NCI-H2029 treated with DMSO at 0.1 percent for 48 hours (cell line): ENCODE measurements at places on chromosomes 3 and 15.

GRCh38 chr15:28981921-28982320 is 96.1 kb downstream of the APBA2 start:
- no peak for DNase-seq

- DNase-seq: no peak
These were observed 16.9 kb downstream of the TMEM43 start for GRCh38 chr3:14141602-14142341.

DNA sequence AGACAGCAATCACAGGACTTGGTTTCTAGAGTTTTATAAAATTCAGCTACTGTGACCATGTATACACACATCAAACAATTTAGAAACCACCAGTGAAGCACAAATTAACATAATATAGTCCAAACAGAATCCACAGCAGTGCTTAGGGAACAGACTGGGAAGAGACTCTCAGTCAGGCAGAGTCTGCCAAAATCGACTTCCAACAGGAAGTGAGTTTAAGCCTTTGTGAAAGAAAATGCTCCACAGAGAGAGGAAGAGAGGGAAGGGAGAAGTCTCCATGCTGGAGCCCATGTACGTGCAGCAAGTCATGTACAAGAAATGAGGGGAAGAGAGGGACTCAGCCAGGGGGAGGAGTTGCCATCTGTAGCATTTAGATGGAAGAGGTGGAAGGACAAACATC is 172.6 kb downstream of the IL5RA start:
- no peak for DNase-seq

- DNase-seq: no peak
These were observed 11.7 kb downstream of the RBM5 start for GRCh38 chr3:50100386-50100785.

GRCh38 chr3:110755345-110755744 is 316.3 kb upstream of the NECTIN3 start:
- no peak for DNase-seq

DNA sequence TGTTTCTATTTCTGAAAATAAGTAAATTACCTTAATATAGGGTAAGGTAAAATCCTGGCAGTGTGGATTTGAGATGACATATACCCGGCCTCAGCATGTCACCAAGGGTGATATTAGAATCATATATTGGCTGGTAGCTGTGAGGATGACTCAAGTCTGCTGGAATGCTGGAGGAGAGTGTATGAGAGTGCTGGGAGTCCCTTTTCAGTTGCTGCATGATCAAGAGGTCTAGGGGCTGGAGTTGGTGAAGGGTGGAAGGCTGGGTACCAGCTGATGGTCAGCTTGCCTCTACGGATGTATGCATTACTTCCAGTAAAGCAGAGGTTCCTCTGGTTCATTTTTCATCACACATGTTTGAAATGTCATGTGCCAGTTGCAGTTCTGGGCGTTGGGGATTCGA is 40.6 kb downstream of the SLC25A26 start:
- DNase-seq: no peak

DNA sequence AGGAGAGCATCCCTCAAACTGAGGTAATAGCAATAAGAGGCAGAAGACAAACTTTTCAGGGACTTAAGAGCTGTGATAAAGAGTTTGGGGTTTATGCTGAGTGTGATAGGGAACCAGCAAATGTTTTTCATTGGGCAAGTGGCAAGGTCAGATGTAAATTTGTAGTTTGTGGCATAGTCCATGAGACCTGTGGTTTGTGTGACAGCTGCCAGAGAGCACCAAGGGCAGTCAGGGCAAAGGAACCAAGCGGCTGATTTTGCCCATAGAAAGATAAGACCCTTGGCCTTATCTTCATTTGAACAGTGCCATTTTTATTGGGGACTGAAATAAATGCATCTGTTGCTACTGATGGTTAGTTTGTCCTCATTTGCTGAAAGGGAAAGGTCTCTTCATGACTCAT is 220.3 kb downstream of the LRRN1 start:
- no peak for DNase-seq

DNA sequence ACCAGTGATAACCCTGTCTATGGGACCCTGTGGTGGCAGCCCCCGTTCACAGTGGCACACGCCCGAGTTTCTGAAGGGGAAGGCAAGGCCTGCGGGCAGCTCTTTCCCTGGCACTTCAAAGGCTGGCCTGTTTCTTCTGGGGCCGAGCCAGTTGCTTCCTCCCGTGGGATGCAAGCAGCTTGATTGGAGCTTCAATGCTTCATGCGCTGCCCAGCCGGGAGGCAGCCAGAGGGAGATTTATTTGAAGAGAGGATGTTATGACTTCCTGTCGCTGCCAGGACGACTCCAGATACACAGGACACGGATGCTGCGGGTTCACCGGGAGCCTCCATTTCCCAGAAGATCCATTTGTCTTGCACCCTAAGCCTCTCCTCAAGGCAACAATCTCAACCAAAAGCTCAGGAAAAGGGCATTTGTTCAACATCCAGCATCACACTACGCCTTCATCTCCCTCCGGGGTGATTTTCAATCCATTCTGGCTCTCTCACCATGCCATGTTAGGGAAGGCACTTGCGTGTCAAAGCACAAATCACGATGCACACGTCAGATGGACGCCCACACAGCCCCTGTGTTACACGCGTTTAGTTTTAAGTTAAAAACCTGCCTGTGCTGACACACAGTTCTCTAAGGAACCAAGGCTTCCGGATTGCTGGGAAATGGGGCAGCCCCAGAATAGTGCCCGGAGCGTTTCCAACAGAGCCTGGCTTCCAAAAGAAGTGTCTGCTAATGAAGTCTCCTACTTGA is 330.2 kb downstream of the OCA2 start:
- no peak for DNase-seq

DNA sequence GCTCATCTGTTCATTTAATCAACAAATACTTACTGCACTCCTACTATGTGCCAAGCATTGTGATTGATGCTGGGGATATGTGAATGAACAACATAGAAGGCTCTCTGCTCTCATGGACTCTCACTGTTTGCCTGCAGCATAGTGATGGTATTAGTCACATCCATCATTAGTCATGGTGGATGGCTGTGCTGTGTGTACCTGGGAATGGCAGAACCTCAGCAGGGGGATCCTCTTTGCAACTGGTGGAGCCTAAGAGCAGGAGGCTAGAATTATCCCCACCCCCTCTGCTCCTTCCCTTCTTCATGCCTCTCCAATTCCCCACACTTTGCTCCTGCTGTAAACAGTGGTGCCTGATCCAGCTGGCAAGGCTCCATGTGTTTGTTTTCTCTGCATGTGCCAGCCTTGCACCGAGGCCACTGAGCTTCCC is 20.5 kb downstream of the BOC start:
- DNase-seq: peak; percentile 79

- no peak for DNase-seq
These were observed 98.2 kb downstream of the TMEM108 start for GRCh38 chr3:133136114-133137041.

GRCh38 chr15:90565866-90566265 is 36.1 kb downstream of the CRTC3 start:
- no peak for DNase-seq

DNA sequence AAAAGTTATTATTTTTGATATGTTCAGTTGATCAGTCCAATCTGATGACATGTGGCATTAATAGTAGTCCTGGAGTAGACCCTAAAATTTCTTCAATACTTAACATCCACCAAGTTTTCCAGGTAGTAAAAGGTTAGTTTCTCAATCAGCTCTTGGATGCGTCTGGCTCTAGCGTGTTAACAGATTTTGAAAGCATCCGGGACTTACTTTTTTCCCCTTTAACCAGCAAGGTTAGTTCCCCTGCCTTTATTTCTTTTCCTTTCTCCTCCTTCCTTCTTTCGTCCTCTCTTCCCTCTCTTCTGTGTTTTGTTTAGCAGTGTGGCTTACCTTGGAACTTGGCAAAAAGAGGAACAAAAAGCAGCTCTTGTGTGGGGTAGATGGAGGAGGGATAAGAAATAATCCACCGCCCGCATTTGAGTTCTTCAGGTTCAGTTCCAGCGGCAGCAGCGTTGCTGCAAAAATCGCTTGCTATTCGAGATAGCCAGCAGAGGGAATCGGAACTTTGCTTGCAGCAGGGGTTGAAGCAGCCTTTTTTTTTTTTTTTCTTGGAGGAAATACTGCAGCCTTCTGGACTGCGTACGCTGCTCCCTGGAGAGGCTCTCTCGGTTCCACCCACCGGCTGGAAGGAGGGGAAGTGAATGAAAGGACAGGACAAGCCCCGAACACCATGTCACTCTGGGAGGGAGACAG is at the start of gene RBMS3:
RBMS3 (plus strand) TSS at position 668 of the 690 bp plus-strand sequence.
- DNase-seq: no peak

- DNase-seq: no peak
These were observed 21.4 kb upstream of the MCF2L2 start for GRCh38 chr3:183449791-183450190.

GRCh38 chr3:99568663-99569335 is 69.6 kb upstream of the COL8A1 start:
- no peak for DNase-seq

DNA sequence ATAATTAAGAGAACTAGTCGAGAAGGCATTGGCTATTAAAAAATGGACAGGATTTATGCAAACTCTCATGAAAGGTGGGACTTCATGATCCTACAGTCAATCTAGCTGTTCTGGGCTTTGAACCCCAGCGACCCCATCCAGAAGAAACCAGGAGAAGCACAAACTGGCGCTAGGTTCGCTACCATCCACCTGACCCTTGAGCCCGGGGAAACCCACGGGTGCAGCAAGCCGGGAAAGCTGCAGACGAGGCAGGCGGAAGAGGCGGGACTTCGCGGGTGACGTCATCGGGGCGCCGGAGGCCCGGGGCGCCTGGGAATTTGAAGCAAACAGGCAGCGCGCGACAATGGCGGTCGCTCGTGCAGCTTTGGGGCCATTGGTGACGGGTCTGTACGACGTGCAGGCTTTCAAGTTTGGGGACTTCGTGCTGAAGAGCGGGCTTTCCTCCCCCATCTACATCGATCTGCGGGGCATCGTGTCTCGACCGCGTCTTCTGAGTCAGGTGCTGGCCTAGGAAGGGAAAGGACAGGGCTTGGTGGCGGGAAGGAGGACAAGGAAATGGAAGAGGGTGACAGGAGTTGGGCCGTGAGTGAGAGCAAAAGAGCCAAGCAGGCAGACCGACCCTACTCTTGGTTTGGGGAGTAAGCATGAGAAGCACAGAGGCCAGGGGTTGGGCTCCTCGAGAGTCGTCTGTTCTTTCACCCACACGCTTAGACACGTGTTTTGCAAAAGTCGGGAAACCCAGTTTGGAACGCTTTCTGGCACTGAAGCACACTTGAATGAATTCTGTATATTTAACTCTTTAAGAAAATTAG is at the start of gene UMPS:
UMPS (plus strand) TSS at position 324 of the 812 bp plus-strand sequence; CDS start at position 344, 20 bp downstream.
- DNase-seq: peak; percentile 56

- DNase-seq: no peak
These were observed 20.7 kb upstream of the LRRC2 start for GRCh38 chr3:46586738-46587246.

- DNase-seq: peak; percentile 51
These were observed 755 bp upstream of the TMEM108 start for GRCh38 chr3:133037436-133037835.

GRCh38 chr3:137008976-137009375 is 51.2 kb downstream of the IL20RB start:
- DNase-seq: no peak

DNA sequence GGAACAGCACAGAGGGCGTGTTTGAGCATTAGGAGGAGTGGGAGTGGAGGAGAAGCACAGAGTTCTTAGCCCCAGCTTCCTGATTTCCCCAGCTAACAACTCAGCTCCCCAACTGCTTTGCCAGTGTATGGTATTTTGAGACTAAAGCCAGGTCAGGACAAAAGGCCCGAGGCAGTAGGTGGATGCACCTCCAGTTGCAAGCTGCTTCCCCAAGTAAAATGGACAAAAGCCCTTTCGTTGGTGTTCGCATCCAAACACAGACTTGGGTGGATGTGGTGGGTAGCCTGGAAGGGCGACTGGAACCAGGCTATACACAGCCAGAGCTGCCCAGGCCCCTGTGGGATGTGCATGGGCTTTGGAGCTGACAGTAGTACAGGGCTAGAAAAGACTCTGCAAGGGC is 12.3 kb upstream of the EHD4 start:
- DNase-seq: no peak

DNA sequence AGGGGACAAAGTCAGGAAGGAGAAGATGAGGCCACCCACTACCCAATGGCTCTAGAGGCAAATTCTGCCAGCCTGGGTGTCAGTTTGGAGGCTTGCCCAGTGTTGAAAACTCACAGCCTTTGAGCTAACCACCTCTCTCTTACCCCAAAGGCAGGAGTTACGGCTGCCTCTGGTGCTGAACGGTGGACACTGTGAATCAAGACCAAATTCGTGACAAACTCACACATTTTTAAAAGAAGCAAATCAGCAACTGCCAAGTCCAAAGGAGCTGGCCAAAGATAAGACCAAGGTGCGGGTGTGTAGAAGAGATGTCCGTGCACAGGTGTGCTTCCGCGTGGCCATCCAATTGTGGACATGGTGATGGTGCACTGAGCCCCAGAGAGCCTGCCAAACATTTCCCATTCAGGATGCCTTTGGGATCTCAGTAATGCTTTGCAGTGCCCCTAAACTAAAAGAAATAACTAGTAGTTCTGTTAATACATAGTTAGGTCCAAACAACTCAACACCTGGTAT is 74.6 kb downstream of the FAM174B start:
- no peak for DNase-seq

- DNase-seq: no peak
These were observed 84.3 kb downstream of the KLHL25 start for GRCh38 chr15:85710340-85710842.

- no peak for DNase-seq
These were observed 19.0 kb downstream of the ADAMTS9 start for GRCh38 chr3:64668582-64669510.

DNA sequence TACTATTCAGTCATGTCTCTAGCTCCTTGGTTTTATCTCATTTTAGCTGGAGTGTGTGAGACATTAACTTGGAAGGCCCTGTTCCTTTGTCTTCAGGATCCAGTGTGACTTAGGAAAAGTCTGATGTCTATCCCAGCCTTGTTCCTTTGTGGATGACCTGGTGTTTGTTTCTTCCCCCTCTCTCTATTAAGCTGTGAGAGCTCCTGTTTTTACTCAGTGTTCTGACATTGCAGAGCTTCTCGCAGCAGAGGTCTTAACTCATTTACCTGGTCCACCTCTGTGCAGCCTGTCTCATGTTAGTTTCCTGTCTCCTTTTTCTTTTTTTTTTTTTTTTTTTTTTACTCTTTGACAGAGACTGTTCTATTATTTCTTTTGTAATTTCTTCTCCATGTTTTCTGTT is 43.1 kb downstream of the KLF13 start:
- no peak for DNase-seq

DNA sequence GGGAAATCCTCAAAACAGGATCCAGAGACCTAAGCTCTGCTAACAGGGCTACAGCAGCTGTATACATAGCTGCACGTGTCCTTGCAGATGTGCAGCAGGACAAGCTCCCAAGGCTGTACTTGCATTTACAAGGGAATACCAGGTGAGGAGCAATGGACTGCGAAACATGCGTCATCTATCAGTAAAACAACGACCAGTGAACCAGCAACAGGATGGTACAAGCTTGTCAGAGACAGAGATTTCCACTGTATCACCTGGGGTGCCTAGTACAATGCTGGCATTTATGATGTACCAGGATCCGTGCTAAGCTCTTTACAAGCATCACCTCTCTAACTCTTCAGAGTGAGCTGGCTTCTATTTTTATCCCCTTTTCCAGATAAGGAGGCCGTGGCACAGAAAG is 227.3 kb downstream of the FOXP1 start:
- DNase-seq: no peak

- DNase-seq: no peak
These were observed 23.9 kb upstream of the CLEC3B start for GRCh38 chr3:45002139-45002660.

- no peak for DNase-seq
These were observed 810 bp upstream of the MEF2A start for GRCh38 chr15:99565049-99565298.
